ENCODE measurements at places on chromosomes 1 and 21.
A peak's percentile ranks its signal among the peaks of the same experiment; 100 is the strongest.

- DNase-seq = peak; percentile 50
These were observed 2.0 kb upstream of the TTC24 start for GRCh38 chr1:156577550-156577949.

DNA sequence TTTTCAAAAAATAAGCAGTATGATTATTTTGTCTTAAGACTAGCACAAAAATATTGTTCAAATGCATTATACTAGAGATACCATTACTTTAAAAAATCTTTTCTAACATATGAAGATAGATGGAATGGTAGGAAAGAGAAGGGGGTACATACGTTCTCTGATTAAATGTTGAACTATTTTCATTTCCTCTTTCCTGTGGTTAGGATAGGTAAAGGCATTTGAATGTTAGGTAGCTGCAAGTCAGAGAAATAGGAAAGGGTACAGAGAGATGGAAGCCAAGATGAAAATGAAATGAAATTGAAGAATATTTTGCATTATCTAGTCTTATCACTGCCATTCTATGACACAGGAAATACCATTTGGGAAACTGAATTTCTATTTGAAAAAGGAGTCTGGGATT is 28.3 kb downstream of the TLCD4 start:
- no peak for DNase-seq

GRCh38 chr1:96722161-96722922 is 758 bp downstream of the PTBP2 start:
- DNase-seq = peak; percentile 37

DNA sequence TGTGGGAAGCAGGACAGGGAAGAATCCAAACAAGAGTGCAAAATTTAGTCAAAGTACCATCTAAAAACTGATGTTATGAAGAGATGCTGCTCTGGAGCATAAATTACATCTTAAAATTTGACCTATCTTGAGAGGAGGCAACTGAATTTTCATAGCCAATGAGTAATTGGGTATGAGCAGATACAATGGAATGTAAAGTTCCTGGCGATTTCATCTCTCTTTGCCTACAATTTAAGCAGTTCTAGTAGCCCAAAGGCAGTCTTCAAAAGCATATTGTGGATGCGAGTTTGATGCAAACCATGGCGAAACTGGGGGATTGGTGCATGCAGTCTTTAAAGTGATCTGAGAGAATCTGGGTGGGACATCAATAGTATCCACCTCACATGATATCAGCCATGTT is 1265.9 kb downstream of the BRINP3 start:
- no peak for DNase-seq

- DNase-seq = no peak
These were observed 30.5 kb downstream of the ENO1 start for GRCh38 chr1:8847990-8848389.

GRCh38 chr1:244761279-244761678 is 74.2 kb upstream of the COX20 start:
- DNase-seq = no peak

DNA sequence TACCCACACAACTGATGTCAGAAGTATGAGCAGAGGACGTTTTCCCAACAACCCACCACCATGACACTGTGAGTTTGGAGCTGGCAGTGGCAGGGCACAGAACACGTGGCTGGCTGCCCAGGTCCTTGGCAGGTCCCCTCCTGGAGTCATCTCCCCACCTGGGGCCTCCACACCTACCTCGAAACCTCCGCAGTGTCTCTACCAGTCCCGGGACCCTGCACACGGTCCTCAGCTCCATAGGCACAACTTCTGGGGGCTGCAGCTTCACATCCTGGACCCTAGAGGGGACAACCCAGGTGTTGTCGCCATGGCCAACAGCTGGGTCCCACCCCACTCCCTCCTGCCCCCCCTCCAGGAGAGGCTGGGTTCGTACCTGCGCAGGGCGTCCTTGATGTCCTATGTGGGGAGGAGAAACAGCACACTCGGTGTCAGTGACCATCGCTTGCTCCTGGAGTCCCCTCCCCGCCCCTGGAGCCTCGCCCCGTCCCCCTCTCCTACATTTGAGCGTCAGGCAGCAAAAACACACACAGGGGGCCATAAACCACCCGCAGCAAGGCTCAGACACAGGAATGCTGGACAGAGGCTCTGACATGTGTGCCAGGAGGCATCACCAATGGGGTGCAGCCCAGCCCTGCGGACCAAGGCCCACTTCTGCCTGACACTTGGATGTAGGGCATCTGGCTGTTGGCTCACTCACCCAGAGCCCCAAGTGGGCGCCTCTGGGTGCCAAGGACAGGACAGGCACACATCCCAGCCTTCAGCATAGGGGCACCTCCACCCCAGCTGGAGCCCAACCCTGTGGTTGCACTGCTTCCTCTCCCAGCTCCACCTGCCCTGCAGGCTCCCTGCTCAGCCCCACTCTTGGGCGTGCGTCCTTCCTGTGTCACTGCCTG is 9.6 kb downstream of the TRIM11 start:
- no peak for DNase-seq

DNA sequence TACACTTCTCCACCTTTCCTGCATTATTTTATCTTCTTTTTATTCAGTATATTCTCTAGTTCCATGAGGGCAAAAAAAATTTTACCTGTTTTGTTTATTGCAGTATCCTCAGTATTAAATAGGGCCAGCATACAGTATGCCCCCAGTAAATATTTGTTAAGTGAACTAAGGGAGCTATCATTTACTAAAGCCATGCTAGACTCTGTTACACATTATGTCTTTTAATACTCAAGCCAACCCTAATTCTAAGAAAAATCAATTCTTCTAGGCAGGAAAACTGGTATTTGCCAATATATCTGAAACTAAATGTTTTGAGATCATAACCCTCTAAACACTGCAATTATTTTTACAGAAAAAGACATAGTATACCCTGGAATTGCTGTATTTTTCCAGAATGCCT is 18.3 kb downstream of the TMEM50A start:
- DNase-seq = no peak

GRCh38 chr1:201069636-201070035 is 42.6 kb downstream of the CACNA1S start:
- DNase-seq = peak; percentile 33

GRCh38 chr1:182387566-182387965 is 4.0 kb downstream of the GLUL start:
- DNase-seq = no peak

DNA sequence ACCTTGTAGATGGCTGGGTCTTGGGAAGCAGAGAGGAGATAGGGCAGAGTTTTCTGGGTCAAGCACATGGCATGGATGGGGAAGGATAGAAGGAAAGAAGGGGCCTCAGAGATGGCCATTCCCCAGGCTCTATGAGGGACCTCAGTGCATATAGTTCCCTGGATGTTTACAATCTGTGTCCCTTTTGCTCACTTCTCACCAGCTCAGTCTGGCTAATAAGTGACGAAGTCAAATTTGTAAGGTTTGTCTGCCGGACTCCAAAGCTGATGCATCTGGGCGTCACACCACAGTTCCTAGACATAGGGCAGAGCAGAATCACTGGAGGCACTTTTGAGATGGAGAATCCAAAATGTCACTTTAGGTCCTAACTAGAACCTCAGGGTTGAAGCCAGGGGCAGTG is 416.4 kb upstream of the PROX1 start:
- DNase-seq = no peak

DNA sequence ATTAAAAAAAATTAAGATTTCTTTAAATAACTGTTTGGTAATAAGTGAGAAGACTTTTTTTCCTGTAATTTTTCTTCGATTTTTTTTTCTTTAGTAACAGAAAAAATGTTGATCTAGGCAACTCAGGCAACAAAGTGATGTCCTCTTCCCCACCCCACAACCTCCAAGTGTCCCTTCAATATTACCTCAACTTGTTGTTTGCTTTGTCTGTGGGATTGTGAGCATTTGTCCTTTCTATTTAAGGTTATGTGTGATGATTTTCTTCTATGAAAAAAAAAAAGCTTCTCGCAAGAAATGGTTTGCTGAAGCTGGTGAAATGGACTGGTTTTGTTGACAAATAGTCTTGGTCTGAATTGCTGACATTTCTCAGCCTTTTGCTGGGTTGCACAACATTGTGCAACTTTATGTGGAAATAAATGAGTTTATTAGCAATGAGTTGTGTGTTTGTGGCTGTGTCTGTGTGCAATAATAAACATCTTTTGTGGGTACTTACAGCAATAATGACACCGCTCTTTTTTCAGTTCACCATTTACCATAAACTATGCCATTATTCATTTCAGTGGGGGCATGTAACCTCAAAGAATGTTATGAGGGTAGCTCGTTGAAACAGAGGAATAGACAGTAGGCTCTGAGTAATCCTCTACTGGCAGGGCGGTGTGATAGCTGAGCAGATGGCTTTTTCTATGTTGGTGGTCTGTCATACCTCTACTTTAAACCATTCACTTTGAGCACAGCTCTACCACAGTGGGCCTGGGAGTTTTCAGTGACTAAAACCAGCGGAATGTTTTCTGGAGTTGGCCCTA is 218.4 kb downstream of the HLX start:
- no peak for DNase-seq

- no peak for DNase-seq
These were observed 23.4 kb downstream of the KCNQ4 start for GRCh38 chr1:40806731-40807695.

GRCh38 chr1:44259090-44259489 is 45.8 kb downstream of the DMAP1 start:
- no peak for DNase-seq

GRCh38 chr1:98888869-98889268 is 115.8 kb downstream of the PLPPR5 start:
- DNase-seq = no peak

DNA sequence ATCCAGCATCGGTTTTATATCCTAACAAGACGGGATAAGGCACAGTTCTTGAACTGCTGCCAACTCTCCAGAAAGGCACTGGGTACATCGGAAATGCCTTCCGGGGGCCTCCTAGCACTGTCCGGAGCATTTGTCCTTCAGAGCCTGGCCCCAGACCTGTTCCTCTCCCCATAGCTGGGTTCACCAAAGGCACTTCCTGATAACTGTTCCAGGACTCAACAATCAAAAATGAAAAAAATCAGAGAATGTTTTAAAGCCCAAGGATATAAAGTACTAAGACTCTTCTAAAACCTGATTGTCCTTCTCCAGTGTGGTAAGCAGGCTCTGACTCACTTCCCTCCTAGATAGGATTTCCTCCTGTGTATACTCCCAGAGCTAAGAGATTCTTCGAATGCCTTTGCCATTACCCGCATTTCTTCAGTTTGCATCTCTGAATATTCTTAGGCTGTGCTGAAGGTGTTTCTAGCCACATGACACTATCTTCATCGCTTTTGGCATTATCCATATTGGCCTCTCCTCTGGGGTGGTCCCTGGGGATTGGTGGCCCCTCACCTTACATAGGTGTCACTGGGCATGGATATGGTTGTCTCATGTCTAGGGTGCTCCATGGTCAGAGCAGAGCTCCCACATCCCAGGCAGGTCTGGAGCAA is 112.9 kb downstream of the ZBTB18 start:
- no peak for DNase-seq

DNA sequence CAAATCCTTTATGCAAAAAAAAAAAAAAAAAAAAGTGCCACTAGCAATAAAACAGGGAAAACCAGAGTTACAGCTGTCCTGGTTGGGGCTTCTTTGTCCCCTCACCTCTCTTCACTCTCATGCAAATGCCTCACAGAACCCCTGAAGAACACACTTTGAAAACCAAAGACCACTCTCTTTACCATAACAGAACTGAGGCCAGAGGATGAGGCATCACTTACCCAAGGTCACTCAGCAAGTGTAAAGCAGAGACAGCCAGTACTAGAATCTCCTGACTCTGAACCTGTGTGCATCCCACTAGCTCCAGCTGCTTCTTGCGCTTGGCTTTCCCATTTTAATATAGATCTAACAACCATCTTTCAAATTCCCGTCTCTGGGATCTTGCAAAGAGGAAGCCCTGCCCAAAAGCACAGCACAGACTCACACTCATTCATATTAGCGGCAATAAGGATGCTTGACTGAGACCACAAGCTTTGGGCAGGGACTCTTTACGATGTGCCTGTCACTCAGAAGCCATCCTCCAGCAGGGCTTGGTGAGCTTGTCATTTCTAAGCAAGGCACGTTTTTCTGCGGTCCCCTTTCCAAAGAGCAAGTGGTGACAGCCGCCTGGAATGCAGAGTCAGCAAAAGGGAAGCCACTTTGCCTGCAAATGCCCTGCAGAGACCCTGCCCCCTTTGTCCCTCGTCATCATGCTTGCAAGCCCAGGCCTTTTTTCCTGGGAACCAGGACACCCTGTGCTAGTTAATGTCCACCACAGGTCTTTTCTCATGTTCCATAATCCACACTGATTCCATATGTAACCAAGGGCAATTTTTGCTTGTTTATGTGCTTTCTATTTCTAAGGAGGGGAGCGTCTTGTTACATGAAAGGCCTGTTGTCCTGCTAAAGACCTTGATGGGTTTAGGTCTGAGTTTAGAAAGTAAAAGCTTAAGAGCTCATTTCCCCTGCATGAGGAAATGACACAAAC is 76.5 kb upstream of the NFIA start:
- no peak for DNase-seq

GRCh38 chr1:20389571-20389970 is 96.4 kb downstream of the CAMK2N1 start:
- no peak for DNase-seq

- DNase-seq = no peak
These were observed 714.0 kb downstream of the RWDD3 start for GRCh38 chr1:95948023-95948422.

GRCh38 chr1:205199931-205200299 is 11.6 kb downstream of the DSTYK start:
- DNase-seq = no peak

GRCh38 chr1:222266223-222267196 is 281.4 kb downstream of the HHIPL2 start:
- no peak for DNase-seq

GRCh38 chr1:18443587-18444520 is 36.9 kb upstream of the KLHDC7A start:
- DNase-seq = no peak

DNA sequence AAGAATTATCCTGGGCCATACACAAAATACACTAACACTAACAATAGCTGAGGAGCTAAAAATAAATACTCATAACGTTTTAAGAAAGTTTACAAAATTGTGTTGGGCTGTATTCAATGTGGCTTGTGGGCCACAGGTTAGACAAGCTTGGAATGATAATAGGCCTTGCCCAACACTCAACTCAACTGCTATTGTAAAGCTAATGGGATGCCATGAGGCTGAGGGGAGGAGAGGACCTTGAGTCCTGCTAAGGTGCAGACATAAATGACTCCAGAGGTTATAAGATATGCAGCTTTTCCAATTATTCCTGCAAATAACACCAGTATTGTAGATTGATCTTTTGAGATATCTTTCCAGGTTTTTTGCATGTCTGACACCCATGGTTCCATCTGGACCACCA is 97.0 kb downstream of the FCRL5 start:
- no peak for DNase-seq

DNA sequence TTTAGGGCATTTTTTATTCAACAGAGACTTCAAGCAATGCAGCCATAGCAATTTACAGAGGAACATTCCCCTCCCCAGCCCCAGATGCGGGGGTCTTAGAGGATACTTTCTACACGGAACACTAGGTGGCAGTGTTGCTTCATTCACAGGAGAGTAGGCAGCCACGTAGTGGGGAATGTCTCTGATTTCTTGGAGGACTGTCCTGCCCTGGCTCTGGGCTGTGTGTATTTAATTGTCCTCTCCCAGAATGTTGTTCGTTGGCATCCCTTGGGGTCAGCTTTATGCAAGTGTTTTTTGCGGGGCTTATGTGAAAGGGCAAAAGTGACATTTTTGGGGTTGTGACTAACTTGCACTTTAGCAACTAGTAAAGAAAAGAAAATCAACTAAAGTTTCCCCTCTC is 96.9 kb downstream of the PAPPA2 start:
- DNase-seq = peak; percentile 27

- no peak for DNase-seq
These were observed 565 bp upstream of the DMRTB1 start for GRCh38 chr1:53458634-53459033.

Data from COR-L47 (cell line).